ENCODE measurements at places on chromosomes 12 and 14.

- no peak for DNase-seq
Measured at GRCh38 chr12:64781280-64782190, 22.3 kb upstream of the GNS start.

GRCh38 chr12:127295630-127296029 lies 971.3 kb upstream of the TMEM132C start:
- no peak for DNase-seq

DNA sequence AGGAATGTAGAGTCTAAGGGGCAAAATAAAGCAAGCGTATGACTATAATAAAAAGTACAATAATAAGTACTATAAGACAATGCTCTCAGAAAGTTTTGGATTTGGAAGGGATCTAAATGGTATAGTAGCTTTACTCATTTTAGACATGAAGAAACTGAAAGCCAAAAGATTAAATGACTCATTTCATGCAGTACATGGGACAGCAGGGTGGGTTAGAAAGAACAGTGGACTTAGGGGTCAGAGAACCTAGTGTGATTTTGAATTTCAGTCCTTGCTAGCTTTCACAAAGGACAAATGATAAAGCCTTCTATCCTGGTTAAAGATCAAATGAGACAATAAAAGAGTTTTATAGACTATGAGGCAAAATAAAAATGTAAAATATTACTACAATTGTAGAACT lies 6.8 kb upstream of the LEMD3 start:
- no peak for DNase-seq

DNA sequence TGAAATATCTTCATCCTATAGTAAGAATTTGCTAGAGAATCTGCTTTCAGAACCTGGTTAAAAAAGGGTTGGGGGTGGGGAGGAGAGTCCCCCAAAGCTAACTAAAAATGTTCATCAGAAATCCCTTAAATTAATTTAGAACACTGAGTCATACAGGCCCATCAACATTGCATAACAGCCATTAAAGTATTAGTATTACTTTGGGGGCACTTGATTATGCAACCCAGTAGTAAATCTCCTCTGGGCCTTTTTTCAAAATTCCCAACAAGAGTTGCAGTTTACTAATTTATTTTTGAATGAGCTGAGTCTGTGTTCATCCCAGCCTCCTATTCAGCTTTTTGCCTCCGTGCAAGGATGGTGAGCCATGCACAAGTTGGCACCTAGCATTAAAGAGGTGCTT lies 8.8 kb upstream of the SLC24A4 start:
- no peak for DNase-seq

DNA sequence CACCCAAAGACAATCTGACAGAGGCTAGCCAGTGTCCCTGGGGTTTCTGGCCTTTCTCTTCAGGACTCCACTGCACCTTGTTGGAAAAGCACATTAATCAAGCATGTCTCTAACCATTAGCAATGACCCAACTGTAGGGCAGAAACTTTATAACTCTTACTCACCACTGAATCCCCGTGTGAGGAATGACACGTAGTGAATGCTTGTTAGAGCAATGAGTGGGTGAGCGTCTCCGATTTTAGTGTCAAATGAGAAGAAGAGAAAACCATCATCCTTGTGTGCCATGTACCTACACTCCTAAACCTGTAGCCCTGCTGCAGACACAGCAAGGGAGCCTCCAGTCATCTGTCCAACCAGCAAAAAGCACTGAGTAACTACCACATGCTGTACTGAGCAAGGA lies 56.5 kb upstream of the GPR68 start:
- DNase-seq = no peak

GRCh38 chr12:69101505-69101904 lies 137.9 kb upstream of the CPSF6 start:
- no peak for DNase-seq
